Natural killer cell treated with Interleukin-12 subunit alpha and Interleukin-12 subunit beta and Interleukin-15 and Interleukin-18, amount 100 ng/mL, for 72 hours (primary cell): ENCODE measurements at places on chromosomes 7 and 10. TPM values are rescaled to one million over a fixed set of nuclear protein-coding genes. Genes with fewer than 3 reads are reported as not detected.

DNA sequence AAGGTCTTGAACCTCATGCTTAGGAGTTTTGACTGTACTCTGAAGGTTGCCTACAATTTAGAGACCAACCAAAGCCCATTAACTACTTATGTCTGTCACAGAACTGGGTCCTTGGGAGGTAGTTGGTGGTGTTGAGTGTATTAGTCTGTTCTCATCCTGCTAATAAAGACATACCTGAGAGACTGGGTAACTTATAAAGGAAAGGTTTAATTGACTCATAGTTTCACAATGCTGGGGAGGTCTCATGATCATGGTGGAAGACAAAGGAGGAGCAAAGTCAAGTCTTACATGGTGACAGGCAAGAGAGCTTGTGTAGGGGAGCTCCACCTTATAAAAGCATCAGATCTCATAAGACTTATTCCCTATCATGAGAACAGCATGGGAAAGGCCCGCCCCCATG is 319.6 kb upstream of the ZMIZ1 start:
- H3K4me1 ChIP-seq = peaks cover 4% of the 10 kb centered on the region
- no peak for DNase-seq
- no peaks in the 10 kb centered on the region for H3K36me3 ChIP-seq
- peaks cover 61% of the 10 kb centered on the region for H3K27me3 ChIP-seq
- H3K27ac ChIP-seq = no peak overlapping the region

- H3K27ac ChIP-seq = no peak overlapping the region
- H3K36me3 ChIP-seq = no peaks in the 10 kb centered on the region
- peaks cover 9% of the 10 kb centered on the region for H3K27me3 ChIP-seq
- H3K4me3 ChIP-seq = no peak overlapping the region
- DNase-seq = no peak
- H3K4me1 ChIP-seq = no peaks in the 10 kb centered on the region
Measured at GRCh38 chr10:44012921-44013320, 364.2 kb upstream of the ZNF32 start.

GRCh38 chr10:34967335-34967880 is 122.7 kb downstream of the CUL2 start:
- H3K27ac ChIP-seq = no peak overlapping the region
- H3K4me1 ChIP-seq = no peaks in the 10 kb centered on the region
- DNase-seq = no peak
- H3K36me3 ChIP-seq = no peaks in the 10 kb centered on the region
- no peaks in the 10 kb centered on the region for H3K27me3 ChIP-seq

DNA sequence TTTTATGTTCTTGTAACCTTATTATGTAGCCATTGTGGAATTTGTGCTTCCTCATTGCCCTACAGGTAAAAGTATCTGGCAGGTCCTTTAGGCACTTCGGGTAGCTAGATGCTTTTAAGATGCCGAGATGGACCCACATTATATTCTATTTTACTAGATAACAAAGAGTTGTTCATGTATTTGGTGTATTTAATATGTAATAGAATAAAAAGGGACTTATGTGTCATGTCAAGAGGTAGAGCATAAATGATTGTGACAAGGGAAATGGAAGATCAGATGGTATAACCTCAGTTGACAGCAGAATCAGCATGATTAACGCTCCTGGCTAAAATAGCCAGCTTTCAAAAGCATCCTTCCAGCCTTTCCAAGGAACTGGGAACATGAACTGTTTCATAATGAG is 50.6 kb downstream of the NPY start:
- H3K36me3 ChIP-seq = peaks cover 6% of the 10 kb centered on the region
- peaks cover 45% of the 10 kb centered on the region for H3K27me3 ChIP-seq
- H3K4me1 ChIP-seq = no peaks in the 10 kb centered on the region
- H3K27ac ChIP-seq = no peak overlapping the region

DNA sequence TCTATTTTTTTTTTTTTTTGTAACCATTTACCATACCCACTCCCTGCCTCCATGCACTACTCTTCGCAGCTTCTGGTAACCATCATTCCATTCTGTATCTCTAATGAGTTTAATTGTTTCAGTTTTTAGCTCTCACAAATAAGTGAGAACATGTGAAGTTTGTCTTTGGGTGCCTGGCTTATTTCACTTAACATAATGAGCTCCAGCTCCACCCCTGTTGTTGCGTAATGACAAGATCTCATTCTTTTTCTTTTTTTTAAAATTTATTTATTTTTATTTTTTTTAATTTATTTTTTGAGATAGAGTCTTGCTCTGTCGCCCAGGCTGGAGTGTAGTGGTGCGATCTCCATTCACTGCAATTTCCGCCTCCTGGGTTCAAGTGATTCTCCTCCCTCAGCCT is 142.3 kb upstream of the PCLO start:
- no peaks in the 10 kb centered on the region for H3K4me1 ChIP-seq
- H3K27ac ChIP-seq = no peak overlapping the region
- H3K4me3 ChIP-seq = no peak overlapping the region
- no peak for DNase-seq
- no peaks in the 10 kb centered on the region for H3K27me3 ChIP-seq
- peaks cover 5% of the 10 kb centered on the region for H3K36me3 ChIP-seq

DNA sequence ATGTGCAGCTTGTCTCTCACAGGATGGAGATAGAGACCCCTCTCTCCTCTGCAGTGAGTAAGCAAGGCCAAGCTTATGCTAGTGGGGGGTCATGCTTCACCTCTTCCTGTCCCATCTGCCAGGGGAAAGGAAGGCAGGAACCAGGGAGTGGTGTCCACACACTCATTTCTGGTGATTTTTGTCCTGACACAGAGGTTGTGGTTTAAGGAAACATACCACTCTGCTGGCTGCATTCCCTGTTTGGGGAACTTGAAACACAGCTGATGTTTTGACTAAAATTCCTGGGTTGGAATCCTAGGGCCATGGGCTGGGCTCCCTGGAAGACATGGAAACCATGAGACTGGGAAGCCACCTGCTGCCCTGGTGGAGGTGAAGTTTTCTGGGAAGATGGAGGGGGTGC is 21.4 kb downstream of the C10orf120 start:
- peaks cover 18% of the 10 kb centered on the region for H3K27me3 ChIP-seq
- H3K36me3 ChIP-seq = no peaks in the 10 kb centered on the region
- DNase-seq = no peak
- H3K4me3 ChIP-seq = no peak overlapping the region
- H3K4me1 ChIP-seq = no peaks in the 10 kb centered on the region
- H3K27ac ChIP-seq = no peak overlapping the region

- no peak overlapping the region for H3K27ac ChIP-seq
- no peaks in the 10 kb centered on the region for H3K36me3 ChIP-seq
- H3K27me3 ChIP-seq = no peaks in the 10 kb centered on the region
- H3K4me1 ChIP-seq = no peaks in the 10 kb centered on the region
- no peak overlapping the region for H3K4me3 ChIP-seq
Measured at GRCh38 chr7:115327326-115327725, 405.4 kb downstream of the MDFIC start.

Gene CFAP58
- total RNA-seq = 0.67 TPM

Gene STEAP4
- total RNA-seq = not detected

Gene VGF
- 0.31 TPM for total RNA-seq

Gene NEBL
- not detected for total RNA-seq
